ENCODE measurements at places on chromosomes 5 and 9.

GRCh38 chr9:37998881-37999587 is 70.0 kb downstream of the SHB start:
- no peak for DNase-seq

DNA sequence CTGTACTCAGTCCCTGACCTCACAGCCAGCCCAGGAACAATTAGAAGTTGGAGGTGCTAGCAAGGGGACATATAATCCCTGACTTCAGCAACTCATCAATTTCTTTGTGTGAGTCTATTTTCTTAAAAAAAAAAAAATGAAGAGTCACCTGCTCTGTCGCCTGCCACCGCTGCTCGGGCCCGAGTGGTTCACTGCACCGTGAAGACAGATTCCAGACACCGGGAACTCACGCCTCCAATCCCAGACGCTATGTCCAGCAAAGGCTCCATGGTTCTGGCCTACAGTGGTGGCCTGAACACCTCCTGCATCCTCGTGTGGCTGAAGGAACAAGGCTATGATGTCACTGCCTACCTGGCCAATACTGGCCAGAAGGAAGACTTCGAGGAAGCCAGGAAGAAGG is 606.6 kb downstream of the PRELID2 start:
- DNase-seq: no peak

GRCh38 chr9:36401164-36401740 is 1.2 kb upstream of the RNF38 start:
- DNase-seq: no peak

DNA sequence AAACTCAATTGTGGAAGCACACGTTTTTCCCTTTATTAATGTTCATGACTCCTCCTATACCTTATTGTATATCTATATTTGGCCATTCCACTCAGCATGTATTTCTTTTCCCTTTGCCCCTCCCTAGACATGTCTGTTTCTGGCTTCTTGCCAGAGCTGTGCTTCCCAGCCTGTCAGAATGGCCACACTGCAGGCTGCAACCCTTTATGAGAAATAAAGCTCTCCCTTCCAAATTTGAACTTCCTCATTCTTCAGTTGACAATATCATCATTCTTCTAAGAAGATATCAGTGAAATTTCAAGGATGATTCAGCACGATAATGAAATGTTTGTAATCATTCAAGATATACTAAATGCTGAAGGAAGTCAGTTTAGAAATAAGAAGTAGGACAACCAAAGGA is 107.6 kb upstream of the PRSS3 start:
- no peak for DNase-seq

DNA sequence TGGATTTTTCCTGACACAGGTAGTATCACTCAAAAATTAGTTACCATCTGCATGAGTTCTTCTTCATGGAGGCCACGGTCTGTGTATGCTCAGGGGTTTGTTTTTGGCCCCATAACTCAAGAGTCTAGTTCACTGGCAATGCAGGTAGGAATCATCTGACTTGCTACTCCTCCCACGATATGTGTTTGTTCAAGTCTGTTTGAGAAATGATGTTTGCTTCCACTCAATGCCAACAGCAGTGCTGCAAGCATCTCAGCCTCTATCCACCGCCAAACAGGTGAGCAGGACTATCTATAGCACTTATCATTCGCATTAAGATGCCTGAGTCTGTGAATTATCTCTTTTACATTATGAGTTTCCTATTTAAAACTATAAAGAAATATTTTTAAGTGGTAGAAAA is 264.8 kb upstream of the PTGER4 start:
- no peak for DNase-seq
